ENCODE measurements at places on chromosomes 1 and 21. TPM values are rescaled to one million over a fixed set of nuclear protein-coding genes. Genes with fewer than 3 reads are reported as not detected.

DNA sequence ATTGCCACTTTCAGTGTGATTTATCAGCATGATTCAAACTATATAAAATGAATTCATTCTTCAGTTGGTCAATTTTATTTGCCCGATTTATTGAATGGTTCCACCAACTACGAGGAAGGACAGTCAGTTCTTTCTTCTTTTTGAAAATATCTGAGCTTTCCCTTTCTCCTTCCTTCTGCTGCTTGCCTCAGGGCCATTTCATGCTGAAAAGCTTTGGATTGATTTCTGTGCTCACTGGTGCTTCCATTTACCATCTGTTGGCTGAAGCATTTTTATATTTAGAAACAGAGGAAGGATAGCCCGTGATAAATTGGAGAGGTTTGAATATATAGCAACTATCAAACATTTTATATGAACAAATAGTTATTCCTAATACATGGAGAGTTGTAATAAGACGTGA is 68.9 kb upstream of the ADAMTS5 start:
- no peak for DNase-seq

DNA sequence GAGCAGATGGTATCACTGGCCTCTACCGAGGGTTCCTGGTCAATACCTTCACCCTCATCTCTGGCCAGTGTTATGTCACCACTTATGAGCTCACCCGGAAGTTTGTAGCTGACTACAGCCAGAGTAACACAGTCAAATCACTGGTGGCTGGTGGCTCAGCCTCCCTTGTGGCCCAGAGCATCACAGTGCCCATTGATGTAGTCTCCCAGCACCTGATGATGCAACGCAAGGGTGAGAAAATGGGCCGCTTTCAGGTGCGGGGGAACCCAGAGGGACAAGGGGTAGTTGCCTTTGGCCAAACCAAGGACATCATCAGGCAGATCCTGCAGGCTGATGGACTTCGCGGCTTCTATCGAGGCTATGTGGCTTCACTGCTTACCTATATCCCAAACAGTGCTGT is 6.1 kb downstream of the SLC25A44 start:
- DNase-seq: no peak

GRCh38 chr1:70497152-70497551 is 86.1 kb downstream of the CTH start:
- DNase-seq: no peak

GRCh38 chr1:184893695-184894094 is 80.6 kb downstream of the NIBAN1 start:
- no peak for DNase-seq

DNA sequence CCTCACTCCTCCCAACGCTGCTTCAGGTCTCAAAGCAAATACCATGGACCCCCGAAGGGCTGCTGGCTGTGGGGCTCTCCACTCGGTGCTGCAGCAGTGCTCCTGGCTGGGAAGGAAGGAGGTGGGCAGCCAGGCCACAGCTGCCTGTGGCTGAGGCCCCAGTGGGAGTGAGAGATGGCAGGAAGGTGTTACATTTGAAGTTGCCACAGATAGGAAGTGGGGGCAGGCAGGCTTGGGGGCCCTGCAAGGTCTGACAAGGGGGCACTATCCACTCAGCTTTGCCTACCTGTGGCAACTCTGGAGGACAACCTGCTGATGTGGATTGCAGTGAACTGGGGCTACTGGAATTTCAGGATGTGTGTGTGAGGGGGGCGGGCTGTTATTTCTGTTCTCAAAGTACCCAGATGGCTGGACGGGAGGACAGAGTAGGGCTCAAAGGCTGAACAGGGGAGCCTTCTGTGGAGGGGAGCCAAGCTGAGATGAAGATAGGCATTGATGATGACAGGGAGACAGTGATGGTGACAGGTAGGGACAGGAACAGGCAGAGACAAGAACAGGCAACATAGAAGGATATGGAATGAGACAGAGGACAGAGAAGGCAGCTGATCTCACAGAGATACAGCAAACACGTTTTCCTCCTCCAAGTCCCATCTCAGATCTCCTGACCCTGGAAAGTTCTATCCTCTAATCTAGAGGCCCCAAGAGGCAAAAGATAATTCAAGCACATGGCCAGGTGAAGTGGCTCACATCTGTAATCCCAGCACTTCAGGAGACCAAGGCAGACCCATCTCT is 1.8 kb downstream of the ZNF683 start:
- no peak for DNase-seq

The S1PR1 gene
- 14.0 TPM for polyA plus RNA-seq
